ENCODE measurements at places on chromosomes 6 and 20.
A peak's percentile ranks its signal among the peaks of the same experiment; 100 is the strongest.

DNA sequence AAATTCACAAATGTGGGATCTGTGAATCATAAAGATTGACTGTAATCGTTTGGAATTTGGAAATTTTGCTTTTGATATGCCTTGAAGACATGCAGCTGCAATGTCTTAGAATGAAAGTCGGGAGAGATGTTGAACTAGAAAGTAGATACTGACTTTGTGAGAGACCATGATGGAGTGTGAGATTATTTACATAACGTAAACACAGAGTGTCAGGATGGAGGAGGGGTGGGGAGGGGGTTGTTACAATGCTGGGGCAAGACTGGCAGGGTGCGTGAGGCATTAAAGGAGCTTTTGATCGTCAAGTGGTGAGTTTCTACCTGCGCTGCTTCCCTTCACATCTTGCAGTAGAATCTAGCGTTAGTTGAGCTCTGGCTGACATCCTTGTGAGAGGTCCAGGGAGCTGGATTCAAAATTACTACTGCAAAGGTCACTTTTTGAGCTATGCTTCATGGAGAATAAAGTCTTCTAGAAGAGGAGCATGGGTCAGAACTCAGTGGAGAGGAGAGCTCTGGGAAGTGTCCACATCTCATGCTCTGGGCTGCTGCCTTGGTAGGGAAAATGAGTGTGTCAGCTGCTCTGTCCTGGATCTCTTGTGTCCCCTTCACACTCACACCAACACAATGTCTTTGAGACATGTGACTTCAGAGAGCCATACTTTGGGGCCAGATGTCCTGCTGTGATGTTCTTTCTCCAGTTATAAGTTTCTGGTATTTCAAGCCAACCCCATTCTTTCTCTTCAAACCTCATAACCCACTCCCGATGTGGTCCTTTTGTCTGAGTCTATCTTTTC, 105.2 kb upstream of the CITED2 start:
- DNase-seq = no peak
- H3K4me3 ChIP-seq = no peak overlapping the region
- H3K4me1 ChIP-seq = peaks cover 4% of the 10 kb centered on the region
- H3K27me3 ChIP-seq = no peaks in the 10 kb centered on the region

DNA sequence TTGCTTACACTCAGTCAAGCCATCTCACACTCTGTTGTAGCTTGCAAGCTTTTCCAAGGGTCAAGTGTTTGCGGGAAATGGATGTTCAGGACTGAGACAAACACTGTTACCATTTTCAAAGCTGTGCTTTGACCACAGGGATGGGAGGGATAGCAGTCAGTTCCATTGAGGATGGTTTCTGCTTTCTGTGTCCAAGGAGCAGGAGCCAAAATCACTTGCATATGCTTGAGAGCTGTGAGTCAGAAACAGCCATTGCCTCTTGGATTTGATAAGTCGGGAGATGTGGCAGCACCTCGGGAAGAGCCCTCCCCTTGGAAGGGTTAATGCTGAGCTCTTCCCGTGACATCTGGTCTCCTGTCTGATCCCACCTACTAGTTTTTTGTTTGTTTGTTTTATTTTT, 85.2 kb downstream of the TCP11 start:
- no peaks in the 10 kb centered on the region for H3K27me3 ChIP-seq
- peaks cover 2% of the 10 kb centered on the region for H3K4me1 ChIP-seq
- peaks cover 21% of the 10 kb centered on the region for H3K36me3 ChIP-seq
- no peak overlapping the region for H3K4me3 ChIP-seq
- DNase-seq = no peak

GRCh38 chr20:63014710-63015109, 7.9 kb upstream of the BHLHE23 start:
- no peaks in the 10 kb centered on the region for H3K4me1 ChIP-seq
- peak; percentile 86 for DNase-seq
- no peak overlapping the region for H3K4me3 ChIP-seq
- no peak overlapping the region for H3K27ac ChIP-seq

DNA sequence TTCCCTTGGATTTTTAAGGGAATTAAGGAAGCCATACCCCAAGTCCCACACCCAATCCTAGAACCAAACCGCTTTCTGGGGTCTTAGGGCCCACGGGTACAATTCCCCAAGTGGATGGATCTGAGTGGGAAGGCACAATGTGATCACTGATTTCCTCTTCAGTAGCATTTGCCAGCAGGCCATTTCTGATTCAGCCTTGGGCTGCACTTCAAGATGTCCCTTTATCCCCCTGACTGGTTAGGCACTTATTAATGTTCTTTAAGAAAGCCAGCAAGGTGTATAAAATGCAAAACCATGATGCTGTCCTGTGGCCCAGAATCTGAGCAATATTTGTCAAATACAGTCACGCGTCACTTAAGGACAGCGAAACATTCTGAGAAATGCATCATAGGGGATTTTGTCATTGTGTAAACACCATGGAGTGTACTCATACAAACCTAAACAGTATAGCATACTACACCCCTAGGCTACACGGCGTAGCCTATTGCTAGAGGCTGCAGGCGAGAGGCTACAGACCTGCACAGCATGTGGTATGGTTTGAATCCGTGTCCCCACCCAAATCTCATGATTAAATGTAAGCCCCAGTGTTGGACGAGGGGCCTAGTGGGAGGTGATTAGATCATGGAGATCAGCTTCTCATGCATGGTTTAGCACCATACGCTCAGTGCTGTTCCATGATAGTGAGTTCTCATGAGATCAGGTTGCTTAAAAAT, 234.2 kb downstream of the NRN1 start:
- H3K27ac ChIP-seq = no peak overlapping the region
- no peaks in the 10 kb centered on the region for H3K27me3 ChIP-seq
- H3K4me3 ChIP-seq = no peak overlapping the region
- no peak for DNase-seq
- H3K4me1 ChIP-seq = no peaks in the 10 kb centered on the region

DNA sequence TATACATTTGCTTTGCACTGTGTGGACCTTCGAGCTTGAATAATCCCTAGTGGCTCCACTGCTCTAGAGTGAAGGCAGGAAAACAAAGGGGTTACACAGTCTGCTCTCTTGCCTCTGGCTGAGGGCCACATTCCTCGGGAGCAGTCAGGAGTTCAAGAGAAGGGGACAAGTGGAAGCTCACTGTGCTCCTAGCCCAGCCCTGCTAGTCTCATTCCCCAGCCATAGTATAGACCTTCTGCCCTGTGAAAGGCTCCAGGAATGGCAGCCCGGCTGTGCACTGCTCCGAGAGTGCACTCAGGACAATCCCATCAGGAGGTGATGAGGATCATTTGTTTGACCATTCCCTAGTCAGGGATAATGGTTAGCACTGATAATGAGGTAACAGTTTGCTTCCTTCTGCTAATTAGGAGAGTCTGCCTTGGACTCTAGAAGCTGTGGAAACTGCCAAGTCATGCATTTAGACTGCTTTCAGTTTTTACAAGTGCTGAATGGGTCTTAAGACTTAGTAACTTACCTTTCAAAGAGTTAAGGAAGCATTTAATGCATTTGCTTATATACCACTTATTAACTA, 8.5 kb downstream of the IYD start:
- peak; percentile 81 for DNase-seq
- peak overlapping the region; percentile 53 for H3K4me3 ChIP-seq
- H3K27me3 ChIP-seq = no peaks in the 10 kb centered on the region
- H3K27ac ChIP-seq = peak overlapping the region; percentile 20
- H3K4me1 ChIP-seq = peaks cover 25% of the 10 kb centered on the region

DNA sequence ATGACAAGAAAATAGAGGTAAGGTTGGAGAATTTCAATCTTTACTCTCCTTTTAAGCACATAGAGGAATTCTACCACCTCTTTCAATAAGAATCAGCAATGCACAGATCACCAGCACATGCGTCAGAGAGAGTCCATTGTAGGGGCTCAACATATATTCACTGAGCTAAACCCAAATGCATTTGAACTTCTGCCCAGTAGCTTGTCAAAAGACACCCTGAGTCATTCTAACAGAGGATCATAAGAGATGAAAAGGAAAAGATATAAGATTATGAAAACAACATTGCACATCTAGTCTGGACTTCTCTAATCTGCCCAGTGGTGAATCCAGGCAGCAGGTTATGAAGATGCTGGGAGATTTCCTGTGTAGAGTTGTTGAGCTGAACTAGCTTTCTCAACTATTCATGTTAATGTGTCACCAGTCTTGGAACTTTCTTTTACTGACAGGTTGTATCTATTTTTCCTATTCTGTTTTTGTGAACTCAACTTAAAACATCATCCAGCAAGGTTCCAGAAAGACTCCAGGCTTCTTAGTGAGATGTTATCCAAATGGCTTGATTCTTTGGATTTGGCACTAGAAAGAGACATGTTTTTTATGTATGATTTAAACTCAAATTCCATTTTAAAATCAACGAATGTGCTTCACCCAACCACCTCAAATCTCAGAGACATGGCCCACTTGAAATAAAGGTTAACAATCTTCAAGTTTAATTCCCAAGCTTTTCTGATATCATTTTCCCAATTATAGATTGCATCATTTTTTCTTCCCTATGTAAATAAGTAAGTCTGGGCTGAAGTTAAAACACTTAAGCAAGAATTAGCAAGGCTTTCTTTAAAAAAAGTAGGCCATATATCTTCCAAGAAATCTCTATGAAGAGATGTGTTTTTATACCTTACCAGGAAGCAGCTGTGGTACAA, 89.3 kb downstream of the TSHZ2 start:
- no peak overlapping the region for H3K27ac ChIP-seq
- H3K36me3 ChIP-seq = no peaks in the 10 kb centered on the region
- no peaks in the 10 kb centered on the region for H3K27me3 ChIP-seq
- no peak overlapping the region for H3K4me3 ChIP-seq

DNA sequence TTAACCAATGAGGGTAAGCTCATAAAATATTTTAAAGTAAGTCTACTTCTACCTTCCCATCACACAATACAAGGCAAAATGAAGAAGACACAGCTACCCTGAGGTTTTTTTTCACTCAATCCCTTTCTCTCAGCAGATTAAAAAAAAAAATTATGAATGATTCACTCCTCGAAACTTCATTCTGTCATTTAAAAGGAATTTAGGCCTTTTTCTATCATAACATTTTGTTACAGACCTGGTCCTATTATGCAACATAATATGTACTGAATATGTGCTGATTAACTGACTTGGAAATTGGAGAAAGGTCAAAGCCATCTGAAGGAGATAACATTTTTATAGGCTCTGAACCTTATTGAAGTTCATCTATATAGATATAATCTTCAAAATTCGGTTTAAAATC, 45.5 kb downstream of the PRL start:
- no peaks in the 10 kb centered on the region for H3K27me3 ChIP-seq
- H3K4me3 ChIP-seq = no peak overlapping the region
- no peak for DNase-seq
- H3K36me3 ChIP-seq = no peaks in the 10 kb centered on the region
- H3K4me1 ChIP-seq = no peaks in the 10 kb centered on the region

- no peak overlapping the region for H3K4me3 ChIP-seq
- no peaks in the 10 kb centered on the region for H3K4me1 ChIP-seq
- H3K27ac ChIP-seq = no peak overlapping the region
- no peaks in the 10 kb centered on the region for H3K27me3 ChIP-seq
- H3K36me3 ChIP-seq = no peaks in the 10 kb centered on the region
- DNase-seq = no peak
Measured at GRCh38 chr20:17747431-17747846, 47.7 kb downstream of the BANF2 start.

DNA sequence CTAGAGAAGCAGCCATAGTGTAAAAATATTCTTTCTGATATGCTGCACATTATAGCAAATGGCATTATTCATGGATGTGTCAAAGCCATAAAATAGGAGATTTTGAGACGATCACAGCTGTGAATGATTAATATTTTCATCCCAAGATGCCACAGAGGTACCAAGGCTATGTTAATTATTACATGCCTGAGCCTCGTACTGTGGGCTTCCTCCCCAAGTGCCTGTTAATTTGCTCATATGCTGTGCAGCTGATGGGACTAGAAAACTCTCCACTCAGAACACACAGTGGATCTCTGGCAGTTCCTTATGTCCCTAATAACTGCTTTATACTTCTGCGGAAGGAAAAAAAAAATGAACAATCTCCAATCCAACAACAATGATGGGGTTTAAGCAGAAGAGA, 184.9 kb upstream of the TSHZ2 start:
- H3K4me3 ChIP-seq = no peak overlapping the region
- no peak for DNase-seq
- H3K4me1 ChIP-seq = no peaks in the 10 kb centered on the region
- no peaks in the 10 kb centered on the region for H3K36me3 ChIP-seq

DNA sequence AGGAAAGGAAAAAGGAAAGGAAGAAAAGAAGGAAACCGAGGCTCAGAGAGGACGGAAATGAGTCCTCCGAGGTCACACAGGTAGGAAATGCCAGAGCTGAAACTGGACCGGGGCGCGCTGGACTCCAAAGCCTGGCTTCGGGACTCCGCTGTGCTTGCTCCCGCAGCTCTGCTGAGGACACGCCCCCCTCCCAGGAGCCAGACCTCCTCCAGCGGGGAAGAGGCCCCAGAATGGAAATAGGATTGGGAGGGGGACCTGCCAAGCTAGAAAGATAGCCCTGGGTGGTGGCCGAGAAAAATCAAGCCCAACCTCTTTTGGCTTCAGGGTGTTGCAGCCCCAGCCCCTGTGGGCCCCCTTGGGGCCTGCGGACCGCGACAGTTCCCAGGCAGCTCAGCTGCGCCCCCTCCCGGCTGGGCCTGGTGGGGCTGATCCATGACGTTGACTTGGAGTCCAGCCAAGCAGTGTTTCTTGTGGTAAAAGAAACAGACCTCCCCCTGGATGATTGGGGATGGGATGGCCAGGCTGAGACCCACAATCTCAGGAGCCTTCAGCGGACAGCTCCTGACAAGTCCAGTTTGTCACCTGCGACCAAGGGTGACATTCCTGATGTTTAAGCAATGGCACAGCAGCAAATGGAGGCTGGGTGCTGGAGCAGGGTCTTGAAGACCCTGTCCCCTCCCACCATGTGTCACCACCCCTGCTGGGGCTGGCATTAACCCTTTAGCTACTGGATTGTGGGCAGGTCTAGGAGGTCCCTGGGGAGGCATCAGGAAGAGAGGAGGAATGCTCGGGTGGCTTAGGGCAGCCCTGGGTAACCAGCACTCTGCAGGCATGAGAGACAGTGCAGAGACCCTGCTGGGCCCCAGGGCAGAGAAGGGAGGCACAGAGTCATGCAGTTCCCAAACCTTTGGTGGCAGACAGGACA, 55.4 kb downstream of the RIPOR3 start:
- no peaks in the 10 kb centered on the region for H3K27me3 ChIP-seq
- peak overlapping the region; percentile 14 for H3K4me3 ChIP-seq
- H3K36me3 ChIP-seq = no peaks in the 10 kb centered on the region
- peaks cover 17% of the 10 kb centered on the region for H3K4me1 ChIP-seq
- peak overlapping the region; percentile 2 for H3K27ac ChIP-seq
